HCT116 (cell line): ENCODE measurements at places on chromosomes 2 and 18.

DNA sequence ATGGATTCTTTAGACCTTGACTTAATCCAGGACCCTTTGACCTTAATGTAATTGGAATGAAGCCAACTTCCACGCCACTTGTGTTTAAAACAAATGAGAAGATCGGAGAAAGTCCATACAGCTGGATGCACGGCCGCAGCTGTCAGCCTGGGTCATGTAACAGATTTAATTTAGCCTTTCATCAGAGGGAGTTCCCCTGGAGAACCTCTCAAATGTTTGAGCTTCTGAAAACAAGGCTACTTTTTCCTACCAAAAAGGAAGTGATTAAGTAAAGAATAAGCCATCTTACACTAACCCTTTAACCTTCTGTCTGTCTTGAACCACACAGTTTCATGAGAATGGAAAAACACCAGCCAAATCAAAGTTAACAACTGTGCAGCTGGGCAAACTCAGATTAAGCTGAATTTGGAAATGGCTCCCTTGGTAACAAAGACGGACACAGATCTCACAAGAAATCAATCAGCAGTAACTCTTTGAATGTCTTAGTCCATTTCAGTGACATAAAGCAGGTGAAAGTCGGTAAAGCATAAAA is 103.6 kb downstream of the DOCK10 start:
- DNase-seq, result no peak

GRCh38 chr2:224158061-224158460 is 119.0 kb upstream of the SERPINE2 start:
- DNase-seq, result no peak

- DNase-seq, result peak; percentile 16
Observed at GRCh38 chr18:40159141-40160017, 1795.7 kb upstream of the PIK3C3 start.

GRCh38 chr18:45608400-45608799 is 6.9 kb upstream of the SLC14A2 start:
- no peak for DNase-seq

- no peak for DNase-seq
Observed at GRCh38 chr2:235293061-235293460, 200.8 kb upstream of the AGAP1 start.

DNA sequence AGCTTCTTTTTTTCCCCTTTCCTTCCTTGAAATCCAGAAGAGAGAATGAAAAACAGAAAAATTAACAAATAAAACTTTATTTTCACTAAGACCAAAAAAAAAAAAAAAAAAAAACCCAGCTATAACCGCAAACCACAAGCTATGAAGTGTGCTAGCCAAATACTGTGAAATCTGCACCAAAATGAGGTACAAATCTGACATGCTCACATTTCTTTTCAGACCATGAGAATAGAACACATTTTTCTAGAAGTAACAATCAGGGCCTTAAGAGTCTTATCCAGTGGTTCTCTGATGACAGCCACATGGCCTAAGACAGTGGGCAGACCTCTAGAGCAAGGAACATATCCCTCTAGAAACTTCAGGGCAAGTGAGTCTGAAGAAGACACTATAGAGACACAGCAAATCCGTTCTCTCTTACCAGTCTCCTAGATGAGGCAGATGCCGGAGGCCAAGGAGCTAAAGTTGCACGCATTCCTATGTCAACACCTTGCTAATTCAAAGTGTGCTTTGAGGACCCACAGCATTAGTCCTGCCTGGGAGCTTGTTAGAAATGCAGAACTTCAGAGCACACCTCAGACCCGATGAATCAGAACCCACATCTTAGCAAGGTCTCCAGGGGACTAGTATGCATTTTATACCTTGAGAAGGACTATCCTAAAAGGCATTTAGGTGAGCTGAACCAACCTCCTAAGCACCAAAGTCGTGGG is 317.1 kb downstream of the MYCN start:
- no peak for DNase-seq

DNA sequence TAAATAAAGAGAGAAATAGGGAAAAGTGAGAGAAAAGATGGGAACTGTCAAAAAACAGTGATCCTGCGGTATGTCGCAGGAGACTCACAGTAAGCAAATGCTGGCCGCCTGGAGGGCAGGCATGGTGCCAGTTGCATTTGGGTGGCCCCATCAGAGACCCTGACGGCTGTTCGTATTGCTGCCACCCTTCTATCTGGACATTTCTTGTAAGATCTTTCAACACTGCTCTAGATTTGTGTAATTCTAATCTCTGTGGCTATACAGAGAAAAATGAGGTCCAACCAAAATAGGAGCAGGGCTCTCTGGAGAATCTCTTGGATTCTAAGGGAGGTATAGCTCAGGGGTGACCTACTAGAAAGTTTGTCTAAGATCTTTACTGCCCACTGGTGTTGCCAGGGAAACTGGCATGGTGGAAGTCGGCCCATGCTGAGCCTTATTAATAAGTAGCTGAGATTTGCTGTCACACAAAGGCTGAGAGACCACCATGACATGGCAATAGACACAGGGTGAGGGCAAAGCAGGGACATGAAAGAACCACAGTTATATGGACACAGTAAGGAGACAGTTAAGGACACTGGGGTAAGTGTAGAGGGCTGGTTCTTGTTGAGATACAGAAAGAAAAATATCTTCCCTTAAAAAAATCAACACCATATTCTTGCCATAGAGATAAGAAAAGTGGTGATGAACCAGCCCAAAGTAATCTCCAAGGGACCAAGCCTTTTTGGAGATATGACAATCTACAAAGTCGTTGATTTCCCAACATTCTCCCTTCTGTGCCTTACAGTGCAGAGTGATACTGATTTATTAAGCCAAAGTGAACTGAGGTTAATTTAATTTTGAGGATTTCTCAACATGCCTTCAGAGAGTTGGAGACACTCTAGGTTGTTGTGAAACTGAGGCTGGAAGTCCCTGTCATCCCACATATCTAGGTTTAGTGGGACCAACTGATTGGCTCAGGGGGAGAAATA is 26.4 kb upstream of the FZD7 start:
- no peak for DNase-seq

DNA sequence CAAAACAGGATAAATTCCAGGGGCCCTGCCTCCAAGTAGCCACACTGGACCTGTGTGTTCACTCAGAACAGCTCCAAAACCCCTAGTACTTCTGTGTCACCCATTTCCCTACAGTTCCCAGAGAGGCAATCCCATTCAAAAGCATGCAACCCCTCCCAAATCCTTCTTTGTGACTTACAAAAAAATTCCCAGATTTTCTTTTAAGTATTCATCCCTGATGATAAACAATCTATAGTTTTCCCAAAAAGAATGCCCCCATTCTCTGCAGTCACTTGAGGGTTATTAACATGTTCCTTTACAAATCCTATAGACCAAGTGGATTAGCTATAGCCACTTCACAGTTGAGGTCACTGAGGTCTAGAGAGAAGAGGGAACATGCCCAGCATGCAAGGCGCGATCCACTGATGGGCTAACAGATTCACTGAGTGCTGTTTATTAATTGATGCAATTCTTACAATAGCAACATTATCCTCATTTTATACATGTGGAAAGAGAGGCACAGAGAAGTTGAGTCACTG is 85.4 kb downstream of the MYL12B start:
- DNase-seq, result no peak

GRCh38 chr2:212021947-212022346 is 516.7 kb downstream of the ERBB4 start:
- peak; percentile 3 for DNase-seq

DNA sequence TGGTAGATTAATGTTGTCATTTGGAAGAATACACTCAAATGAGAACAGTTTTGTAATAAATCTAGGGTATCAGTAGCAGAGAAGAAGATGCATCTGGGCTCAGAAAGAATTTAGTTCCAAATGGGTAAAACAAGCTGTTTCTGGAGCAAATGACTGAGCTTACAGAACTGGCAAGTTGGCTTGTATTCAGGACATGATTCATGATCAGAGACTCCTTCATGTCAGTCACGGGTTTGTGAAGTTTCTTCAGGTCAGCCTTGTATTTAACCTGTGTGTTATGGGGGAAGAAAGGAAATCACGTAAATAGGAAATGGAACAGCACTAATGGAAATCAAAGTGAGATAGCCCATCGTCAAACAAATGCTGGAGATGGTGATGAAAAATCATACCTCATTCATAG is 109.1 kb downstream of the RIF1 start:
- DNase-seq, result no peak

GRCh38 chr2:235567842-235568241 is 74.0 kb downstream of the AGAP1 start:
- no peak for DNase-seq

DNA sequence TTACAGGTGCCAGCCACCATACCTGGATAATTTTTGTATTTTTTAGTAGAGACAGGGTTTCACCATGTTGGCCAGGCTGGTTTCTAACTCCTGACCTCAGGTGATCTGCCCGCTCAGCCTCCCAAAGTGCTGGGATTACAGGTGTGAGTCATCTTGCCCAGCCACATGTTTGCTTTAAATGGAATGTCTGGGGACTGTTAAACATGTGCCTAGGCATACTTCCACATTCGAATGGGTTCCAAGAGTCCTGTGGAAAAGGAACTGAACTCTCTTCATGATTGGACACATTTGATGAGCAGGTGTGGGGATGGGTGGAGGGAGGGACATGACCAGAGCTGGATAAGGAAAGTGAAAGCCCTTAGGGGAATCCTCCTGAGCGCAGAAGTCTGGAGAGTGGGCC is 58.4 kb upstream of the GREB1L start:
- no peak for DNase-seq

- DNase-seq, result no peak
Observed at GRCh38 chr2:234425639-234426603, 71.0 kb downstream of the ARL4C start.

- DNase-seq, result no peak
Observed at GRCh38 chr18:67135981-67136380, 380.5 kb downstream of the DSEL start.
